Neural crest cell (in vitro differentiated cells): ENCODE measurements at places on chromosomes 2 and 18. TPM values are rescaled to one million over a fixed set of nuclear protein-coding genes. Genes with fewer than 3 reads are reported as not detected.

DNA sequence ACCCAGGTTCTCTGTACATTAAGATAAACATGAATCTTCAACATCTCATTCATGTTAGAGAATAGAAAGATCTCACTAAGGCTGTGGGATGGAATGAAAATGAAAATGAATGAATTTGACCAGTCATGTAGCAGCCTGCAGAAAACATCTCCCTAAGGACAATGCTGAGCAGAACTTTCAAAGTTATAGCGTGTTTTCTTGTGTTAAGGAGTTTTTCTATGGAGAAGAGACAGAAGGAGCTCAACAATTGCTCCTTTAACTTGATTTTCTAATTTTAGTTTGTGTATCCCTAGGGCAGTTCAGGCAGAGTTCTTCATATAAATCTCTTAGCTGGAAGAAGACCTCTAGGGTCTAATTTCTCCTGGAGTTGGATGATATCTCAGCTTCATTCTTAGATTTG lies 45.2 kb upstream of the PDCL3 start:
- DNase-seq = no peak

- peak; percentile 28 for DNase-seq
Measured at GRCh38 chr2:15159751-15160177, 401.4 kb downstream of the NBAS start.

DNA sequence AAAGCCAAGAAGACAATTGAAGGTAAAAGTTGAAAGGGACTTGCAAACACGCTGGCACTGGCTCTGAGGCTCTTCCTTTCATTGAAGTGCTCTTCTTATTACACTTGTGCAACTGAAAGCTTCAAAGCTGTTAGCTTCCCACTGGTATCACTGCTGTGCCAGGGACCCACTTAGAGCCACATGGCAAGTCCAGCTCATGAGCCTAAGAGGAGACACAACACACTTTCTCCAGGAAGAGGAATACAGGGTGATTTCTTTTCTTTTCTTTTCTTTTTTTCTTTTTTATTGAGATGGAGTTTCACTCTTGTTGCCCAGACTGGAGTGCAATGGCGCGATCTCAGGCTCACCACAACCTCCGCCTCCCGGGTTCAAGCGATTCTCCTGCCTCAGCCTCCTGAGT lies 218.2 kb downstream of the ATAD2B start:
- DNase-seq = no peak

- no peak for DNase-seq
Measured at GRCh38 chr2:146917431-146918042, 927.3 kb upstream of the ACVR2A start.

DNA sequence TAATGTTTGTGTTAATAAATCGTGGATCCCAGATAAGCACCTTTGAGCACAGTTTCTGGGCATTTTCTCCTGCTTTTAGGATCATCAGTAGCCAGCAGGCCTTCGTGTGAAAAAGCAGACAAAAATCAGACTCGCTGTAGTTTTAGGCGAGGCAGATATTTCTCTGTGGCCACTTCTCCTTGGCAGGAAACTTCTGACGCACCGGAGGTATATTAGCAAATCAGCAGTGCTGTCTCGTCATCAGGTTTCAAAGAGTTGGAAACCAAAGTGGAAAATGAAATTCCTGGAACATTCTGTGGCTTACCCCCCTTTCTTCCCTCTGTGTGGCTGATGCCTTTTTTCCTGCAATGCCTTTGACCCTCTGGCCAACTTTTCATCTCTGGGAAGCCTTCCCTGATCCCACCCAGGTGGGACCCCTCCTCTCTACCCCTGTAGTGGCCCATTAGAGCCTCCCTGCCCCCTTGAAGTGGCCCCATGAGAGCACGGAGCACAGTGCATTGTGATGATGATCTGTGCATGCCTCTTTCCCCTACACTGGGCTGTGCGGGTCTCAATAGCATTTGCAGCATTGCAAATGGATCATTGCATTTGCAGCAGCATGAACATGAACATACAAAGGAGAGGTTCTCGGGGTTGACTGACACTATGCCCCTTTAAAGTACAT lies 93.3 kb downstream of the RNF144A start:
- DNase-seq = no peak

- DNase-seq = no peak
Measured at GRCh38 chr2:70084973-70085710, 2.1 kb upstream of the PCBP1 start.

- DNase-seq = no peak
Measured at GRCh38 chr2:120269076-120269744, 16.6 kb downstream of the RALB start.

DNA sequence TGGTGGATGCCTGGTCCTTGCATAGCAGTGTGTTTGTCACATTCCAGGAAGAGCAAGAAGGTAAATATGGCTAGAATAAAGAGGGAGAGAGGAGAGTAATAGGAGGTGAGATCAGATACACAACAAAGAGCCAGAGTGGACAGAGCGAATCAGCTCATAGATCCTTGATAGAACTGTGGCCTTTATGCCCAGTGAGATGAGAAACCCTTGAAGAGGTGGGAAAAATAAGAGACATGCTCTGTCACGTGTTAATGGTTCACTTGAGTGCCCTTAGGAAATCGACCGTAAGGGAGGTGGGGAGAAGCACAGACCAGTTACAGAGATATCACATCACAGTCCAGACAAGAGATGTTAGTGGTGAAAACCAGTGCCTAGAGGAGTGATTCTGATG lies 84.7 kb upstream of the RAB27B start:
- no peak for DNase-seq

DNA sequence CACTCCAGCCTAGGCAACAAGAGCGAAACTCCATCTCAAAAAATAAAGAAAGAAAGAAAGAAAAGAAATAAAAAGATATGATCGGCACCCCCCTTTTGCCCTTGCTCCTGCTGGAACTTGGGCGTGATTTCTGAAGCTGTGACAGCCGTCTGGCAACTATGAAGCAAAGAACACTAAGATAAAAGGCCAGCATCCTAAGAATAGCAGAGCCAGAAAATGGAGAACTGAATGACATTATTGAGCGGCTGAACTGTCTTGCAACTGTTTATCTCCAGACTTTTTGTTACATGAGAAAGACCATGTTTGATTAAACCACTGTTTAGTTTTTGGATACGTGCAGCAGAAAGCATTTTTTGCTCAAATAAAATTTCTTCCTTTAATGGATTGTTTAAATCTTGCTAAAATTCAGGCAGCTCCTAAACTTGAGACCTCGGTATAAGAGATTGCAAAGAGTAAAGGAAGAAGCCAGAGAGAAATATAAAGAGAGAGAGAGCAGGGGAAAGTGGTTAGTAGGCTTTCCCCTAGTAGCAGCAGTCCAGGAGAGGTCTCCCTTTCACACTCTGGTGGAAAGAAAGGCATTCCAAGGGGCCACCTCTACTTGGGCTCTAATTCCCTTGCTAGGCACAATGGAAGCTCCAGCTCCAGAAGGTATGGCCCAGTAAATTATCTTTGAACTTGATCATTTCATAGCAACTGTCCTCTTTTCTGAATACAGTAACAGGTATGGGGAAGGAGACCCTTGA lies 8.2 kb upstream of the MBD2 start:
- DNase-seq = no peak

NCKAP5 gene
- total RNA-seq = 22.8 and 27.9 TPM in 2 replicates

CXCR1 gene
- total RNA-seq = not detected in 2 replicates

CCDC74B gene
- 12.6 and 13.9 TPM in 2 replicates for total RNA-seq

ALKAL2 gene
- 0.63 and 0.82 TPM in 2 replicates for total RNA-seq

ARHGEF4 gene
- 20.0 and 22.1 TPM in 2 replicates for total RNA-seq

ANKRD23 gene
- total RNA-seq = 9.3 and 11.4 TPM in 2 replicates
